Keratinocyte (primary cell): ENCODE measurements at places on chromosomes 12 and 14.

- DNase-seq: no peak
Observed at GRCh38 chr12:125185311-125185739, 120.1 kb downstream of the AACS start.

GRCh38 chr12:103505371-103506236, 9.8 kb upstream of the C12orf42 start:
- DNase-seq: peak; percentile 94

GRCh38 chr12:64836856-64837255, 12.4 kb downstream of the TBC1D30 start:
- no peak for DNase-seq

DNA sequence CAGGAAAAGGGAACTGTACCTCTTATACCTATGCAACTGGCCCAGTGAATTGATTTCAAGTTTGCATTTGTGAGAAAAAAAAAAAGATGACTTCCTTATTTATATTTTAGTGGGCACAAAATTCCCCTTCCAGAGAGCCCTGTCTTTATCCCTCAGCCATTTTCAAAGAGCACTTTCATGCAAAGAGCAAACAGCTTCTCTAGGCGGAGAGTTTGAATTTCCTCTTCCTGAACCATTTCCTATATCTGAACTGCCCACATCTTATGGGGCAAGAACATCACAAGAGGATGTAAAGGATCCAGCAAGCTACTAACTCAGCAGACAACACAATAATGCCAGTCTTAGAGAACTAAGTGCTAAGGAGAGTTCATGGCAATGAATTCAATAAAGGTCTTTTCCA, 22.3 kb upstream of the PLXNC1 start:
- DNase-seq: no peak

DNA sequence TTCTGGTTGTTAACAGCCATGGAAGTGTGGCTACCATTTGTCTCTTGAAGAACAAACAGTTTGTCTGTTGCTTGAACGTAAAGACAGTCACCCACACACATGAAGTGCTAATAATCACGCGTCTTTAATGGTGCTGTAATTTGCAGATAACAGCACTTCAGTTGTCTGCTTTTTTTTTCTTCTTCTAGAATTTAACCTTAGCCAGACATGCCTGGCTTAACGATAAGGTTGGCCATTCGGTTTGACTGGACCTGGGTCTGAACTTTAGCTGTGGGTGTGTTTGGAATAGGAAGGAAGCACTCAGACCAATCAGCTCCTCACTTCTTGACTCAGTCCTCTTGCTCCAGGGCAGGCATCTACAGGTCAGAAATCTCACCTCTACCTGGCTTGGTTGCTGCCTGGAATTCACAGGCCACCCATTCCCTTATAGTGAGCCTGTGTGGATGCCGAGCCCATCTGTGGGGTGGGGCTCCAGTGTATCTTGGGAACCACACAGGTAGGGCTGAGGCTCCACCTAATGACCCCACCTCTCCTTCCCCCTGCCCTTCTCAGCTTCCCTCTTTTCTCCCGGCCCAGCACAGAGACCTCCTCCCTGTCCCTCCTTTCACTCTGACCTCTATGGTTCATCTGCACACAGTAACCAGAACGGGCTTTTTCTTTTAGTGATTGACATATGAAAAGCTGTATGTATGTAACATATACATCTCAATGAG, 246.4 kb upstream of the PWP1 start:
- no peak for DNase-seq

GRCh38 chr14:103292426-103293374, 41.3 kb upstream of the EIF5 start:
- DNase-seq: peak; percentile 17

DNA sequence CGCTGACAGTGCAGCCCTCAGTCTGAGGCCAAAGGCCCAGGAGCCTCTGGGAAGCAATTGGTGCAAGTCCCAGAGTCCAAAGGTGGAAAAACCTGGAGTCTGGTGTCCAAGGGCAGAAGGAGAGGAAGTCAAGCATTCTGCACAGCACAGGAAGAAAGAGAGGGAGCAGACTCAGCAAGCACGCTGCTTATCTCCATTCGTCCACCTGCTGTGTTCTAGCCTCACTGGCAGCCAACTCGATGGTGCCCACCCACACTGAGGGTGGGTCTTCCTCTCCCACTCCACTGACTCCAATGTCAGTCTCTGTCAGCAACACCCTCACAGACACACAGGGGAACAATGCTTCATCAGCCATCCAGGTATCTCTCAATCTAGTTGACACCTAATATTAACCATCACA, 38.8 kb downstream of the HELB start:
- no peak for DNase-seq

- no peak for DNase-seq
Observed at GRCh38 chr14:73712071-73712506, 2.1 kb downstream of the PNMA1 start.

- no peak for DNase-seq
Observed at GRCh38 chr12:1591543-1591942, 2.8 kb downstream of the FBXL14 start.

DNA sequence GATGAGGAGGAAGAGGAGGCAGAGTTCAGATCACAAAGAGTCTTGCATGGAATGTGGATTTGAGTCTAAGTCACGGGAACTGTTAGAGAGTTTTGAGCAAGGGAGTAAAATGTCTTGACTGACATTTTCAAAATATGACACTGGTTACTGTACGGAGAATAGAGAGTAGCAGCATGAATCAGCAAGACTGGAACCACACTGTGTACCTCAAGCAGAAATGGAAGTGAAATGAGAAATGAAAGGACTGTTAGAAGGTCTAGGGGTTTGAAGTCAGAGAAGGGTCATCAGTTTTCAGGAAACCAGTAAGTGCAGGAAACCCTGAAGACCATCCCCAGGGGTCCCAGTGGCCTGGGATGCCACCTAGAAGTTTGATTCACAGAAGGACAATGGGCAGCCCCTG, 236.3 kb downstream of the GALC start:
- DNase-seq: no peak
